ENCODE measurements at places on chromosomes 16 and 17.

DNA sequence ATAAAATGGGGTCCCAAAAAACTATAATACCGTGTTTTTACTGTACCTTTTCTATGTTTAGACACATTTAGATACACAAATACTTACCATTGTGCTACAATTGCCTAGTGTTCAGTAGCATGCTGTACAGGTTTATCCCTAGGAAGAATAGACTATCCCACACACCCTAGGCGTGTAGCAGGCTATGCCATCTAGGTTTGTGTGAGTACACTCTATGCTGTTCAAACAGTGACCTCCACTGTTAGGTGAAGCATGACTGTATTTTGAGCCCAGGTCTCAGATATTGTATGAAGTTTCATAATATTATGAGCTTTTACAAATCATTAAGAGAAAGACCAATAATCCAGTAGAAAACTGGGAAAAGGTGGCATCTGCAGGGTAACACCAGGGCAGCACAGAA, 23.6 kb downstream of the MILR1 start:
- DNase-seq: no peak

- no peak for DNase-seq
Measured at GRCh38 chr17:71530248-71530647, 590.6 kb upstream of the SOX9 start.

DNA sequence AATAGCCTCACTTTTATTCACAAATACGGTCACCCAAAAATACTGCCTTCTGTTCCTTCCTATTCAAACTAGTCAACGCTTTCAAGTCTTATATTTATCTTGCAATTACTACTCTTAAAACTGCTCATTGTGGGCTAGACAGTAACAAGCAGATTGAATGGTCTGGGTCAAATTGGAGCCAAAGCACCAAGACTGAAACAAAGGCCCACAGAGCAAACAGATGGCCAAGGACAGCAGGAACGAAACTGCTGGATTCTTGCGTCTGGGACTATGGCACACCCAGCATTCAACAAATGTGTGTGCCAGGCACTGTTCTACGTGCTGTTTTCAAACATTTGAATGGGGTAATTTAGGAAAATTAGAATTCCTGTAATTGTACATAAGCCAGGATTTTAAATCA, 250.1 kb upstream of the PSMD7 start:
- DNase-seq: no peak

- DNase-seq: no peak
Measured at GRCh38 chr17:17295141-17295540, 8.0 kb upstream of the NT5M start.

DNA sequence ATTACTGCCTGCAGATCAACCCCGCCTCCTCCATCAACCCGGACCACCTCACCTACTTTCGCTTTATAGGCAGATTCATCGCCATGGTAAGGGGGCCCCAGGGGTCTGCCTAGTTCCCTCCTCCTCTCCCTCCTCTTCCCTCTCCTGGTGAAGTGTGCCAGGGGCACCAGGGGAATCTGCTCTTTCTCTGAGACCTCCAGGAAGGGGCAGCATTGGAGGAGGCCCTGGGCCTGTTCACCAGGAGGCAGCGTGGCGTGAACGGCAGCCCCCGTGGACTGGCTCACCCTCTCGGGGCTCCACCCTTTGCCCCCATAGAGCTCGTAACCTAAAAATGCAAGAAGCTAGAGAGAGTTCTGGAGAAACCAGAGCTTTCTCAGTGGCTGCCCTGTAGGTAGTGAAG, 17.1 kb upstream of the CLEC18A start:
- DNase-seq: no peak

DNA sequence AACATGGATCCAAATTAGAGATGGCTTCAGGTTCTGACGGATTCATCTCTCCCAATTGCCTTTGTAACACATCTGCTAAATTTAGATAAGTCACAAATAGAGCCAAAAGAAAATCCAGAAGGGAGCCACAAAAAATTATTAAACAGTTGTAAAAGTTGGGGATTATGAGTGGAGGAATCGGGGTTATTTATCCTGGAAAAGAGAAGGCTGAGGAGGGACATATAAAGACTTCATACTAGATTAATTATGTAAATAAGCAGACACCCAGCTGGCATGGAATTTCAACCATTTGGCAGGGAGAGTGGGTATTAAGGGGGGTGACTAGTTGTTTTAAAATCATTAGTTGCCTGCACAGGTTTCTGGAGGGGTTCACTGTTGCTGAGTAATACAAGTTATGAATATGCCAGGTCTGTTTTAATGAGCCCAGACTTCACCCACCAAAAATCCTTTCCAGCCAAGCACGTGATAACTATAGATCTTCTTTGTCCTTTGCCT, 89.6 kb downstream of the CDH13 start:
- DNase-seq: no peak

DNA sequence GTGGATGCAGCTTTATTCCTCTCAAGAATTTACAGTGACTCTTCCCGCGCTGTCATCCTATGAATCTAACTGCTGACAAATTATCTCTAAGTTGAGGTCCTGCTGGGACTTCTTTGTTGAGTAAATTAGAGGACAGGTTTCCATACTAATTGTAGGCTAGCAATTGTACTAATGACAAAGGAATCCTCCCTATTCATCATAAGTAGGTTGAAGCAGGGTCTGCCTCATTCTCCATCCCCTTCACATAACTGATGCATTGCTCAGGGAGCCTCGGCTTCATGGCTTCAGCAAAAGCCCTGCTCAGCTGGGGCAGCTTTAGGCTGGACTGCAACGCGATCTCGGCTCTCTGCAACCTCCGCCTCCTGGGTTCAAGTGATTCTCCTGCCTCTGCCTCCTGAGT, 83.1 kb upstream of the IRX6 start:
- DNase-seq: no peak

- DNase-seq: no peak
Measured at GRCh38 chr17:58277107-58277801, 3.5 kb downstream of the MPO start.

GRCh38 chr17:28950752-28951427, 428 bp downstream of the PHF12 start:
- DNase-seq: no peak

DNA sequence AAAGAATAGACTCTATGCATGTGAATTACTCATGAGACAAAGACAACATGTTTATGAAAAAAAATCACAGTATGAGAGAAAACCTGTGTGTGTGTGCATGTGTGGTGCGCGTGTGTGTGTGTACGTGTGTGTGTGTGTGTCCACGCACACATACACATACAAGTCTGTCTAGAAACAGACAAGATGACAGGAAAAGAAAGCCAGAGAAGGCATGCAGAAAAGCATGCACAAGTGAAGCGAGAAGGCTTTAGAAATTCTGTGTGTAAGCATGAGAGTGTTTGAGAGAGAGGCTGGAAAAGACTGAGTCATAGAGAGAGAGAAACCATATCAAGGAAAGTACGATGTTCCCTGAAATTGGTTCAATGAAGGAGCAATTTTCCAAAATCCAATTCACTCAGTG, 566.4 kb upstream of the C16orf82 start:
- DNase-seq: no peak

DNA sequence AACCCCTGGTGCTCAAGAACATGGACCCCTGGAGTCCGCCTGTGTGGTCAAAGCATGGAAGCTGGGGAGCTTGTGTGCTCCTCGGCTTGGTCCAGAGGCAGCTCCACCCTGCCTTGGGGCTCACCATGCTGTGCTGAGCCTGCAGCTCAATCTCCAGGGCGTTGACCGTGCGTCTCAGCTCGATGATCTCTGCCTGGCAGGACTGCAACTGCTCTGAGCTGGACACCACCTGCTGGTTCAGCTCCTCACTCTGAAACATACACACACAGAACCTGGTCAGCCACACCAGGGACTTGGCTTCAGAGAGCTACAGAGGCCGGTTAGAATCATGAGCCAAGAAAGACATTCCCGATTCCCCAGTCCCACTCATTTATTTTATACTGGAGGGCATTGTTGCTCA, 2.7 kb downstream of the KRT35 start:
- no peak for DNase-seq

DNA sequence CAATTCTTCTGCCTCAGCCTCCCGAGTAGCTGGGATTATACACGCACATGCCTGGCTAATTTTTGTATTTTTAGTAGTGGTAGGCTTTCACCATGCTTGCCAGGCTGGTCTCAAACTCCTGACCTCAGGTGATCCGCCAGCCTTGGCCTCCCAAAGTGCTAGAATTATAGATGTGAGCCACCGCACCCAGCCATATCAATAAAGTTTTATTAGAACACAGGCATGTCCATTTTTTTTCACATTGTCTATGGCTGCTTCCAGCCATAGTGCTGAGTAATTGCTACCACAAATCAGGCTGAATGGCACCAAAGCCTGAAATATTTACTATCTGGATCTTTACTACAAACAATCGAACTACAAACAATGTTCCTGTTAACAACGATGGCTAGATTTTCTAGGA, 114.4 kb upstream of the IRX6 start:
- DNase-seq: no peak

GRCh38 chr17:6450926-6451832, 6.9 kb downstream of the PIMREG start:
- no peak for DNase-seq

- no peak for DNase-seq
Measured at GRCh38 chr16:16994831-16995230, 475.9 kb downstream of the XYLT1 start.

GRCh38 chr17:65050438-65050837, 6.1 kb downstream of the GNA13 start:
- DNase-seq: no peak

GRCh38 chr17:70622368-70623260, 453.3 kb downstream of the KCNJ2 start:
- DNase-seq: no peak

DNA sequence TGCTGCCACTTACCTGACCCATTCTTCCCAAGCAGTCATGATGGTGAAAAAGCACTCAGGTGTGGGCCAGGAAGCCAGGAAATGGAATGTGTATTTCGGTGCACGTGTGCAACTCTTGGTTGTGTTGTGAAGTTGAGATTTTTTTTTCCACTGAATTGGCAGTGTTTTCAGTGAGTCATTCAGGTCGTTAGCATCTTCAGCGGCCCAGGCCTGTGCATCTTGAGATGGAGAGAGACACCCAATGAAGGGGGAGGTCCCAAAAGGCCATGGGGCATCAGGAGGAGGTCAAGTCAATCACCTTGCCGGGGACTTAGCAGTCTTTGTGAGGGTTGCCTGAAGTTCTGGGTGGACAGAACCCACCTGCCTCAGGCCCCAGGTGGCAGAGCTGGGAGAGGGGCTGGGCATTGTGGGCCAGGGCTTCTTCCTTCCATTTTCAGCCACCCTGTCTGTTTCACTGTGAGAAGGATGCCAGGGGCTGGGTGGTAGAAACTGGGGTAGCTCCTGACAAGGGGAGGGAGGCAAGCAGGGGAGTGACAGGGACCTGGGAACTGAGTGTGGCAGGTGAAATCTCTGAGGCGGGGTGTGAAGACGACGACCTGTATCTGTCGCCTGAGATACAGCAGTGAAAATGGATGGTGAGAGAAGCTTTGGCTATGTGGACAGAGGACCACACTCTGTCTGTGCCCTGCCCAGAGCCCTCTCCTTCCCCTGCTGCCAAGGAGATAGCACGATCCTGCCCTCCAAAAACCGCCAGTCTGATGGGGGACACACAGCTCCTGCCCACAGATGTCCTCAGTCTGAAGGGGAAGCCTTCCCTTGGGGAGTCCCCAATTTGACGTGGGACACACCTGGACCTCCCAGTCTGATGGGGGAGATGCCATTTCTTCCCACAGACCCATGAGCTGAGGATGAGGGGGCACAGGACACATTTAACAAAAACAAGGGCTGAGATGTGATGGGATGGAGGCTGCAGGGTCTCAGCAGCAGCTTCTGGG, 11.9 kb downstream of the TBKBP1 start:
- no peak for DNase-seq

DNA sequence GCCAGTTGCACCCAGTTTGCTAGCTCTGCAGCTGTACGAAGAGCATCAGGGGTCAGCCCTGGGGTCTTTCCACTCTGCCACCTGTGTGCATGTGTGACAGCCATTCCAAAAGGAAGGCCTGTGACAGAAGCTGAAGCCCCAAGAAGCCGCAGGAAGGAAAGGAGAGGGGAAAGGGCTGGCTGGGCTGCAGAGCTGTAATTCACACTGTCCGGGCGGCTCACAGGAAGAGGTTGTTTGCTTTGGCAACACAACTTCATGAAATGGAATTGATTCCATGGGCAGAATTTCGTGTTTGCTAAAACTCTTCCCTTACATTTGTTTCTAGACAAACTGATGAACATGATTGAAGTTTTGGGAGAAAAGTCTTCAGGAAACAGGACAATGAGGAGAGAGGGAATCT, 14.8 kb downstream of the TMEM204 start:
- DNase-seq: no peak

GRCh38 chr17:56667925-56668458, 74.5 kb downstream of the NOG start:
- DNase-seq: no peak

DNA sequence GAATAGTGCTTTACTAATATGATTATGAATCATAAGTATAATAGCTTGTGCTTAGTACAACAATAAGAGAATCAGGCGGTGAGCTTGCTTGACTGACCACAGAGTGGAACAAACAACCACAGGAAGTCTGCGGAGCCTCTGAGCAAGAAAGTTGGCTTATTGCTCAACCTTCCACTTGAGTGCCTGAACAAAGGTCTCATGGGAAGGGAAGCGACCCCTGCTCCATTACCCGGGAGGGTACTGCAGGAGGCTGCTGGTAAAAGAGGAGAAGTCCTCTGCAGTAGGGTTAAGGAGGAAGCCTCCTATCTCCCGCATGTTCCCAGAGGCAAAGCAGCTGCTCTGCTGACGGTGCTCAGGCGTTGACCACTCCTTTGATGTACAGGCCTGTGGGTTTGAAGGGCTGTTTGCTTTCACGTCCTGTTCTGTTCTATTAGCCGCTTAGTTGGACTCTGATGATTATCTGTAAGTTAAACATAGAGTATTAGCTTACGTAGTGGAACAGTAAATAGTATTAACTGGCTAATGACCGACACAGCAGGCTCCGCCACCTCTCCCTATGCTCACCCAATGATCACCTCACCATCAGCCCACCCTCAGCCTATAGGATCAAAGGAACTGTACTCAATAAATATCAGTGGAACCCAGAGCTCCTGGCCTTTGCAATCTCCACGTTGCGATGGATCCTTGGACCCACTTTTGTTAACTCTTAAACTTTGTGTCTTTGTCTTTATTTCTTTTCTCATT, 17.5 kb downstream of the ALOX15B start:
- DNase-seq: no peak

DNA sequence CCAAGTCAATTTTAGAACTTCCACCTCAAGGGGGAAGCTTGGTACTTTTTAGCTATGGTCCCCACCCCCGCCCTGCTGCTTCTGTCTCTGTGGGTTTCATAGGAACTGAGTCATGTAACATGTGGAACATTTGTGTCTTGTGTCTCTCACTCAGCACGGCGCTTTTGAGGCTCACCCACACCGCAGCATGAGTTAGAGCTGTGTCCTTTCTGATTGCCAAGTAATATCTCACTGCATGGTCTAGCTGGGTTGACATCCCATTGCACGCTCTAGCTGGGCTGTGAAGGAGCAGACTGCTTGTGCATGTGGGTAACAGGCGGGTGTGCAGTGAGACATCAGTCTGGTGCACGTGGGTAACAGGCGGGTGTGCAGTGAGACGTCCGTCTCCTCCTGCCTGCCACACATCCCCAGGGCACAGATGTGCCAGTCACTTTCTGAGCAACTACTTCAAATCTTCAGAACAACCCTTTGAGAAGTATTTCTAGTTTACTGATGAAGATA, 26.4 kb upstream of the SLC7A5 start:
- DNase-seq: peak; percentile 70

GRCh38 chr17:74373838-74374606, 6.7 kb downstream of the GPR142 start:
- no peak for DNase-seq

All from activated CD4-positive, alpha-beta T cell treated with anti-CD3 and anti-CD28 coated beads for 24 hours (primary cell).